CD4-positive, alpha-beta T cell treated with Interleukin-4 for 4 hours (primary cell): ENCODE measurements at places on chromosomes 4 and X.

GRCh38 chr4:141074098-141074878, 59.0 kb downstream of the RNF150 start:
- DNase-seq: no peak

- DNase-seq: no peak
Measured at GRCh38 chr4:33512397-33512796, 2731.9 kb downstream of the ARAP2 start.

DNA sequence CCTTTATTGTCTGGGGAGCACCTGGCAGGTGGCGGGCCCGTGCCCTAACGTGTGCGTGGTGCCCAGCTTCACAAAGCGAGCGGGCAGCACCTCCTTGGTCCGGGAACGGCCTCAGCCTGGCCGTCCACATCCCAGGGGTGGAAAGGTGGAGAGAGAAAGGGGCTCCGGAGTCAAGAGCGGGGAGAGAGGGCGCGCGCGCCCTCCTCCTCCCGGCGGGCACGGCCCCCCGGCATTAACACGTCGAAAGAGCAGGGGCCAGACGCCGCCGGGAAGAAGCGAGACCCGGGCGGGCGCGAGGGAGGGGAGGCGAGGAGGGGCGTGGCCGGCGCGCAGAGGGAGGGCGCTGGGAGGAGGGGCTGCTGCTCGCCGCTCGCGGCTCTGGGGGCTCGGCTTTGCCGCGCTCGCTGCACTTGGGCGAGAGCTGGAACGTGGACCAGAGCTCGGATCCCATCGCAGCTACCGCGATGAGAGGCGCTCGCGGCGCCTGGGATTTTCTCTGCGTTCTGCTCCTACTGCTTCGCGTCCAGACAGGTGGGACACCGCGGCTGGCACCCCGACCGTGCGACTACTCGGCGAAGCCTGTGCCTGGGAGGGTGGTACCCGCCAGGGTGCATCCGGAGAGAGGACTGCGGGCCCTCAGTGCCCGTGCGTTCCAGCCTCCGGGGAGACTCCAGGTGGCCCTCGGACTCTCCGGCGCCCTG, at the start of gene KIT:
KIT (plus strand) TSS at position 407 of the 701 bp plus-strand sequence; CDS start at position 465, 58 bp downstream.
- DNase-seq: no peak

DNA sequence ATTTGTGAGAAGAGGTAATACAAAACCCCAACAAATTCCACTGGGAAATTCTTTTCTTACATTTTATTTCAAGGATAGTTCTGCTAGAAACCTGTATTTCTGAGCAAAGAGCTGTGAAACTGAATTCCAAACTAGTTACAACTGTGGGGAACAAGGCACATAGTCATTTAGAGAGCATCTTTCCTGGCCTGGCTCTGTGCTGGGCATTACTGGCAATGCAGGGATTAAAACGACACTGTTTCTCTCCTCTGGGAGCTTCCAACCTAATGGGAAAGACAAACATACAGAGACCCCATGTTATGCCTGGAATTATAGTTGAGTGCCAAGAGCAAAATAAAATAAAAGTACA, 36.5 kb downstream of the SUPT20HL1 start:
- no peak for DNase-seq

- no peak for DNase-seq
Measured at GRCh38 chr4:85102606-85103005, 136.1 kb upstream of the WDFY3 start.

- no peak for DNase-seq
Measured at GRCh38 chr4:11367371-11367770, 61.3 kb downstream of the HS3ST1 start.

DNA sequence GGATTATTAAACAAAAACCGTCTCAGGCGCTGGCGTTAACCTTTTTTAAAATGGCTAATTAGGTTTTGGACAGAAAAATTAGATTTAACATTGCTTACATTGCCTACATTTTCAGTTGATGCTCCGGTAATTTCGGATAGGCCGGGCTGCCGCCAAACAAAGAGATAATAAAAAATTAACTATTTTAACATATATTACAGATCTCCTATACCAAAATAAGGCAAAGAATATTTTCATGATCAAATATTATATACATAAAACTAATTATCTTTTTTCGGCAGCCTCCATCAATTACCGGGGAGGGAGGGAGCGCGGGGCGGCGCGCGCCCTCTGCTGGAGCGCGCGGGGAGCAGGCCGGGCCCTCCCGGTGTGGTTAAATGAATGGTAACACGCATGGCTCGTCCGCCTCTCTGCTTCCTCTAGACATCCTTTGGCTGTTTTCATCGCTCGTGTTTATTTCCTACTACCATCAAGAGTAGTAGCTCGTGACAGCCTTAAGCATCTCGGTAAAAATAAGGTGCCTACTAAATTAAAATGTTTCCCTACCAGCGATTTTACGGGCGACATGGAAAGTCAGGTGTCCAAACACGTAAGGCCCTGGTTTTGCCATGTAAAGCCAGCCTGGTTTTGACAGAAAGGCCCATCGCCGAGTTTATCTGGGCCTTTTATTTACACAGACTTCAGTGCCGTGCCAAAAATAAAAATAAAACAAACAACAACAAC, 52.4 kb upstream of the TMEM33 start:
- DNase-seq: peak; percentile 46

- DNase-seq: peak; percentile 3
Measured at GRCh38 chrX:135213200-135213844, 38.5 kb upstream of the ETDA start.

- DNase-seq: no peak
Measured at GRCh38 chr4:7824218-7824617, 115.4 kb downstream of the AFAP1 start.

GRCh38 chr4:110480031-110480549, 4.1 kb downstream of the ENPEP start:
- DNase-seq: no peak
